SK-N-SH (cell line): ENCODE measurements at places on chromosomes 2 and 18.

GRCh38 chr2:186220409-186220808 lies 265.7 kb upstream of the ZC3H15 start:
- H3K4me3 ChIP-seq: no peak overlapping the region
- no peak for DNase-seq
- H3K36me3 ChIP-seq: no peaks in the 10 kb centered on the region
- H3K4me1 ChIP-seq: no peaks in the 10 kb centered on the region
- H3K27me3 ChIP-seq: no peaks in the 10 kb centered on the region

GRCh38 chr18:11488175-11488574 lies 121.2 kb upstream of the SLC35G4 start:
- H3K27ac ChIP-seq: no peak overlapping the region
- no peaks in the 10 kb centered on the region for H3K36me3 ChIP-seq
- H3K4me3 ChIP-seq: no peak overlapping the region
- DNase-seq: no peak
- no peaks in the 10 kb centered on the region; the same call in 1 of the 2 replicates for H3K4me1 ChIP-seq
- no peaks in the 10 kb centered on the region; the same call in 1 of the 2 replicates for H3K27me3 ChIP-seq

GRCh38 chr2:38091760-38092159 lies 15.8 kb upstream of the CYP1B1 start:
- H3K4me3 ChIP-seq: no peak overlapping the region
- peaks cover 9% of the 10 kb centered on the region; the same call in 1 of the 2 replicates for H3K27me3 ChIP-seq
- no peak for DNase-seq
- 0 out of 2 replicates have a peak overlapping the region, but pooled peaks have one; percentile 2 for H3K27ac ChIP-seq
- H3K4me1 ChIP-seq: peaks cover 39% of the 10 kb centered on the region

- no peak overlapping the region for H3K4me3 ChIP-seq
- H3K4me1 ChIP-seq: no peaks in the 10 kb centered on the region
- H3K36me3 ChIP-seq: no peaks in the 10 kb centered on the region
- no peaks in the 10 kb centered on the region for H3K27me3 ChIP-seq
- H3K27ac ChIP-seq: no peak overlapping the region
- DNase-seq: no peak
Observed at GRCh38 chr2:11574176-11575046, 40.6 kb downstream of the GREB1 start.

GRCh38 chr18:24274837-24275236 lies 122.8 kb downstream of the OSBPL1A start:
- no peak overlapping the region for H3K27ac ChIP-seq
- no peaks in the 10 kb centered on the region for H3K36me3 ChIP-seq
- no peak overlapping the region for H3K4me3 ChIP-seq
- H3K27me3 ChIP-seq: no peaks in the 10 kb centered on the region

GRCh38 chr2:203631068-203631757 lies 75.2 kb upstream of the CD28 start:
- H3K4me3 ChIP-seq: no peak overlapping the region
- H3K27ac ChIP-seq: no peak overlapping the region
- no peaks in the 10 kb centered on the region for H3K4me1 ChIP-seq

- no peak overlapping the region for H3K27ac ChIP-seq
- DNase-seq: no peak
- no peaks in the 10 kb centered on the region for H3K36me3 ChIP-seq
- H3K27me3 ChIP-seq: no peaks in the 10 kb centered on the region
Observed at GRCh38 chr18:51622702-51623101, 425.2 kb upstream of the MEX3C start.

DNA sequence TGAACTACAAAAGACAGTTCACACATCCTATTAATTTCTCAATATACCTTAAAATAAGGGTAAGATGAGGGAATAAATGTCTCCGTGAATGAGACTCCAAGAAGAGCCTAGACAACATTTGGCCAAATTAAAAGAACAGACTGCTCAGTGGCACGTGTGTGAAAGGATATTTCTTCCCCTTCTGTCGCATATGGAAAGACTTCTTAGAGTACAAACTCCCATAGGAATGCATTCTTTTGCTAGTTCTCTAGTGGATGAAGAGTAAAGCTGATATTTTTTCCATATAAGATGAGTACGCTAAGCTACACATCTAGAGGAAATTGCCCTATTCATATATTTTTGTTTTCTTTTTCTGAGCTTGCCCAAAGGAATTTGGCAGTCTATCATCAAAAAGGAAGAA lies 710.0 kb upstream of the ID2 start:
- no peak overlapping the region for H3K4me3 ChIP-seq
- H3K27me3 ChIP-seq: no peaks in the 10 kb centered on the region
- no peaks in the 10 kb centered on the region for H3K4me1 ChIP-seq
- DNase-seq: no peak

DNA sequence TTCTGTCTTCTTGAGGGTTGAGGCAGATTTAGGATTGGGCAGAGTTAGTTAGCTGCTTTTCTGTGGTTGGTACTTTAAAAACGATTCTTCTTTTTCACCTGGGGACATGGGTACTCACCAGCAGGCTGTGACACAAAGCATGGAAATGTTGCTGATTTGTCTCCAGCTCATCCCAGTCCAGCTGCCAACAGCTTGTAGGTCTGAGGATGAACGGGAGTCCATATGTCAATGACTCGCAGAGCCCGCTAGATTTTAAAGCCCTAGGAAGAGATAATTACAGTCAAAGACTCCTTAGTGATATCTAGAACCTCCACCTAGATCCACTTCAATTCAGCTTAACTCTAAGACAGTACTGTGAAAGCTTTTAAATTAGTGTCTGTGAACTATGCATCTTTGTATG lies 20.8 kb downstream of the DOK1 start:
- peaks cover 7% of the 10 kb centered on the region for H3K4me1 ChIP-seq
- DNase-seq: no peak
- H3K27ac ChIP-seq: peak overlapping the region; percentile 82; the same call in 1 of the 2 replicates

DNA sequence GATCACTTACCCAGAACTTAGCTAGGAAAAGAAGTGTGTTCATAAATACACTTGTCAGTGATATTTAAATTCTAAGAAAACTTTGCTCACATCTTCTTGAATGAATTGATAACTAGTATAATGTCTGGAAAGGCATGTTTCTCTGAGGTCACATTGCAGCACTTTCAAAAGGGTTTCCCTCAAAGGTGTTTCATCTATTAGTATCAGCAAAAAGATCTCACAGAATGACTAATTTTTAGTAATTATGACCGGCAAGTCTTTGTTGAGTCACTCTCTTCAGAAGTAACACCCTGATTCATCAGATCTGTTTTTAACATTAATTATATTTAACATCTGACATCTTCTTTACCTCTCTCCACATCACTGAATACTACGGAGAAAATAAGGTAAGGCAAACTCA lies 222.3 kb downstream of the IKZF2 start:
- H3K27me3 ChIP-seq: no peaks in the 10 kb centered on the region
- no peak for DNase-seq
- no peak overlapping the region for H3K4me3 ChIP-seq
- H3K4me1 ChIP-seq: no peaks in the 10 kb centered on the region
- H3K36me3 ChIP-seq: no peaks in the 10 kb centered on the region
- H3K27ac ChIP-seq: no peak overlapping the region

DNA sequence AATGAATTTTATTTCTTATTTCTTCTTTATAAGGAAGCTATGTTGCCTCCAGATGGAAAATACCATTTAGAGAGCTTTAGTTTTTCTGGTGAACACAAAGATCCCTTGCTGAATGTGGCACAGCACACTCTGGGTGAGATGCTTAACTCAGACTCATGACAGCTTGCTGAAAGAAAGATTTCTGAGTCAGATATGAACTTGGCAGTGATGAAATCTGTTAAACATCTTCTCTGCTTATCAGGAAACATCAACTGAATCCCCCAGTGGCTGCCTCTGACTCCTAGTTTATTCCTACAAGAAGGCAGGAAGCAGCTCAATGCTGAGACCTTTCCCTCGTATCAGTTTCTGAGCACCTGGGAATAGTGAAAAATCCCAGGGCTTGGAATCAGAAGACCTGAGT lies 162.8 kb downstream of the OSR1 start:
- no peaks in the 10 kb centered on the region for H3K27me3 ChIP-seq
- no peak overlapping the region for H3K4me3 ChIP-seq
- no peak for DNase-seq
